Hematopoietic multipotent progenitor cell (in vitro differentiated cells): ENCODE measurements at places on chromosomes 4 and X. TPM values are rescaled to one million over a fixed set of nuclear protein-coding genes. Genes with fewer than 3 reads are reported as not detected.
A peak's percentile ranks its signal among the peaks of the same experiment; 100 is the strongest.

Gene MAGEB6B
- not detected for total RNA-seq

DNA sequence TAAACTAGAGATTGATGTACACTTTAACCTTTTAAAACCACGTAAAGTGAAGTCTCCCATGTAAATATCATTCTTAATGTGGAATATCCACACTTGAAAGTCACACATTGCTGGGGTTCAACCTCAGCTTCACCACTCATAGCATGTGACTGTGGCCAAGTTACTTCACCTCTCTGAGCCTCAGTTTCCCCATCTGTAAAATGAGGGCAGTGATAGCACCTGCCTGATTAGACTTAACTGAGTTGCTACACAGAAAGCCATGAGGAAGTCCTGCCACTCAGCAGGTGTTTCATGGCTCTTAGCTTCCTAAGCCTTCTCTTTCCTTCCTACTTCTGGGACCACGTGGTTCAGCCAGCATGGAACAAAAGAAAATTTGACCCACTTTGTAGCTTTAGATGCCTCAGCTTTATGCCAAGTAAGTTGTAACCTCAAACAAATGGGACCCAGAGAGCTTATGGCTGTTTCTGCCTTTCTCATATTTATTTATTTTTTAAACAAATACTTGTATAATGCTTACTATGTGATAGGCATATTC lies 277.3 kb upstream of the KLF3 start:
- no peak for DNase-seq

GRCh38 chrX:139639253-139639652 lies 68.7 kb downstream of the MCF2 start:
- DNase-seq = no peak

- DNase-seq = no peak
These were observed 128.3 kb downstream of the SHOX start for GRCh38 chrX:758917-759316.

DNA sequence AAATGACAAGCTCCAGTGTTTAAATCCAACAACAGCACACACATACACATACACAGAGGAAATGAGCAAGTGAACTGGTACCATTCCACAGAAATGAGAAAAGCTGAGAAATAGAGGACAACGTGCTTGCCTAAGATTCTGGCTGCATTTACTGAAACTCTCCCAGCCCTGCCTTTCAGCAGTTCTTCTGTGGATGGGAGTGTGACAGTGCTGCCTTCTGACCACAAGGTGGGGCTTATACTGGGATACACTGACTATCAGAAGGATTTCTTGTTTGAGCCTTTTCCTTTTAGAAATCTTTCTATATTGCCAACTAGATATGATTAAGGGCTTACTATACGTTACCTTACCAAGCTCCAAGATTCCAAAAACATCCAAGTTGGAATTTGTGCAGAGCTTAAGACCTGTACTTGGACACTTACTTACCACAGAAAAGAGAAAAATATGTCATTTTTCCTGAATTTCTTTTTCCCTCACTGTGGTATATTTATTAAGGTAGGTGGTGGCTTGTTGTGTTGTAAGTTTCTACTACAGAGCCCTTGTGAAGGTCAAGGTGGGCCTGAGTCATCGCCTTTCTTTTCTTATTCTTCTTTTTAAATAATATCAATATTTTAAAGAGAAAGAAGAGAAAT lies 10.7 kb upstream of the CXCL8 start:
- no peak for DNase-seq

DNA sequence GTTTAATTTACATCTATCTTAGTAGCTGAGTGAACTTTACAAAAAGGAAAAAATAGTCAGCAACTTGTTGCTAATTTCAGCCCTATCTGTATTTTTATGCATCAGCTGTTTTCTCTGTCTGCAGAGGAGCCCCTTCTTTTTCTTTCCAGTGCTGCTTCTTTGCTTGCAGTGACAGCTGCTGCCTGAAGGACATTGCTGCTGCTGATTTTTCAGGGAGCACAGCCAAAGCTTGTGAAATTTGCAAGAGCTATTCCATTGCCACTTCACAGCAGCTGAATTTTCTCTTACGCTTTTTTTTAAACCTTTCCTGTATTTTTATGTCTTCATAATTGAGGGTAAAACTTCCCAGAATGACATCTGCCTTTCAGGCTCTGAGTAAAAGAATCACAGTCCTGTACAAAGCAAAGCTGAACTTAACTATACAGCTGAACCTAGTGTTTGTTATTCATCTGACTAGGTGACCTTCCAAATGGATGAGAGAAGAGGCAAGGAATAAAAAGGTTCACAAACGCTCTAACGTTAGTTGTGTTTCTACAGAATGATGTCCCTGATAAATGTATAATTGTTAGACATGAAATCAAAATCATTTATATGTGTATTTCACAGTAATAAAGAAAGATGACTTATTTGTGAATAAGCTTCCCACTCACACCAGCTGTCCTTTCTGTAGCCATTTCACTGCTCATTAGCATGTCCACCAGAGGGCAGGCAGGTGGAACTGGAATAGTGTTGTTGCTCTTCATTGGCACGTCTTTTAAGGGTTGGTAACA lies 541.4 kb downstream of the ADGRL3 start:
- peak; percentile 61 for DNase-seq

DNA sequence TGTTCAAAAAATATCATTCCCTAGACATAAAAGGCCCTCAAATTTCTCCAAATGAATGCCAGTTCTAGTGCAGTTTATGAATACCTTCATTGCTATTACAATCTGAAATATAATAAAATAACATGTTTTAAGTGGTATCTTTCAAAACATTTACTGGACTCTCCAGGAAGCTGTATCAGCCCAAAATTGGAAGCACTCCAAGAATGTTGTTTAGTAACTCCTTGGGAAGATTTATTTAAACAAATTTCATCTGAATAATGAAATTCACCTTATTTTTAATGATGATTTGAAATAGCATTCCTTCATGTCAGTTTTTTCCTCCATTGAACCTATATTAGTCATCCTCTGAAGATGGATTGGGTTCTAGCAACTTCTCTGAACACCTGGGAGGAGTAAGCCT lies 217.2 kb upstream of the PCDH18 start:
- no peak for DNase-seq

- DNase-seq = no peak
These were observed 1.7 kb upstream of the NHS start for GRCh38 chrX:17373337-17373736.

DNA sequence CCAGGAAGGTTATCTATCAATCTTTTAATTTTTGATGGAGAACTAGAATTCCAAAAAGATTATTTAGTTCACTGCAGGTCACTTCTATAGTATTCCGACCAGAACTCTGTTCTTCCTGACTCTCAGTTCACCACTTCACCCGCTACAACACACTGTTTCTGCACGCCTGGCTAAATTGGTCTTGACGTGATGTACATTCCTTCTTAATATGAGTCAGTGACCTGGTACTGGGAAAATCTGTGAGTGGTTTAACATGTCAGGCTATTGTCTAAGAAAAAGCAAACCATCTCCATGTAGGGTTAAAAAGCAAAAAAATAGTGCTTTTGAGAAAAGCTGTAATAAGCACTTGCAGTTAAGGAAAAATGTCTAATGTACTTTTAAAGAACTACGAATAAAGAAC lies 120.4 kb downstream of the NDST3 start:
- DNase-seq = no peak

DNA sequence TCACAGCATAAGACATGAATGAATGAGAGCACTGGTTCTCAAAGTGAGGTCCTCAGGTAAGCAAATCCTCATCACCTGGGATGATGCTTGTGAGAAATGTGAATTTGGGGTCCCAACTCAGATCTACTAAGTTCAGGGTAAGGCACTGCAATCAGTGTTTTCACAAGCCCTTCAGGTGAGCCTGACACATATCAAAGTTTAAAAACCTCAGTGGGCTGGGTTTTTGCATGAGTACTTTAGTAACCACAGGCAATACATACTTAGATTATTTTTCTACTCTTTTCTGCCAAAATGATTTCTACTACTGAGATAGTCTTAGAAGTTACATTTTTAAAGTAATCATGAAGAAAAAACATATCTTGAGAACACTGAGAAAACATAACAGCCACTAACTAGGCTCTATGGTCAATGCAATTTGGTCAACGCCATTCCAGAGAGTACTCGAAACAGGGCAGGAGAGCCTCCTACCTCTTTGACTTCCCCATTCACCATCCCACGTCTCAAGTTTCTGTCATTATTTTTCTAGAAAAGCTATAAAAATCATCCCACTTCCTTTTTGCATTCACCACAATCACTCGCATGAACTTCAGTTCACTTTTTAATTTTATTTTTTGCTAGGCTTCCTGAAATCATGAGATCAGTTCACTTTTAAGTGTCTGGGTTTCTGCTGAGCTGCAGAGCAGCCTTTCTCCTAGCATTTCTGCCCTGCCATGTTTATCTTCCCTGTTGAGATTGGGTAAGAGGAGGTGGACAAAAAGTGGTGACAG lies 73.8 kb downstream of the MFAP3L start:
- DNase-seq = peak; percentile 14

- peak; percentile 25 for DNase-seq
These were observed 200.5 kb downstream of the FAM133A start for GRCh38 chrX:93874554-93874953.

DNA sequence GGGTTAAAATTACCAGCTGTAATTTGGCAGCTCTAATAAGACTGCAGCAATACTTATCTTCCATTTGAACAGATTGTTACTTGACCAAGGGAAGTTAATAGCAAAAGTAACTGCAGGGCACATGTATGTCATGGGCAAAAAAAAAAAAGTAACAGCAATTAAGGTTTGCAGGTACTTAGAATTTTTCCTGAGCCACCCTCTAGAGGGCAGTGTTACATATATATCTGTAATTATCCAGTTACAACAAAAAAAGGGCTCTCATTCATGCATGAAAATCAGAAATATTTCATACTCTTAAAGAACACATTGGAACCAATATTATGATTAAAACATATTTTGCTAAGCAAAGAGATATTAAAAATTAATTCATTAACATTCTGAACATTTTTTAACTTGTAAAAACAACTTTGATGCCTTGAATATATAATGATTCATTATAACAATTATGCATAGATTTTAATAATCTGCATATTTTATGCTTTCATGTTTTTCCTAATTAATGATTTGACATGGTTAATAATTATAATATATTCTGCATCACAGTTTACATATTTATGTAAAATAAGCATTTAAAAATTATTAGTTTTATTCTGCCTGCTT lies 25.1 kb downstream of the XIAP start:
- peak; percentile 62 for DNase-seq

Gene RNF128
- not detected for total RNA-seq

Gene GAGE13
- not detected for total RNA-seq

Gene FAM133A
- total RNA-seq = 0.27 TPM

DNA sequence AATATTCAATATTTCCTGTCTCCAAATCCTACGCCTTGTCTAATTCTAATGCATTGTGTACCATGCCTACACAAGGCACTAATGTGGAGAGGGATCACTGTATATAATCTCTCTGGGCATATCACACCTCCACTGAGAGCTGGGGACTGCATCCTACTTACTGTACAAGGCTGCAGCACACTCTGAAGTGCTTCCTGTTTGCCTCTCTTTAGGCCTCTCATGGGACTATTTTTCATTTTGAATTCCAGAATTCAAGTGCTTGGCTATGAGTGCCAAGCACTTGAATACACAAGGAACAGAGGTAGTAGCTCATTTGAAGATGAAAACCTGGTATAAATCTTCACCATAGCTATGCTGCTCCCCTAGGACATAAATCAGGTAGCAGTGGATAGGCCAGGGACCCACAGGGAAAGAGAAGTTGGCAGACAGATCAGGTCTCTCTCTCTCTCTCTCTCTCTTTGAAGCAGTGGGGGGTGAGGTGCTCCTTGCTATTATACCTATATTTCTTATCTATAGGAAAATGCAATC lies 229.7 kb upstream of the MBNL3 start:
- no peak for DNase-seq

Gene ITM2A
- total RNA-seq = 75.7 TPM

GRCh38 chr4:26839534-26839951 lies 21.1 kb upstream of the STIM2 start:
- DNase-seq = no peak

DNA sequence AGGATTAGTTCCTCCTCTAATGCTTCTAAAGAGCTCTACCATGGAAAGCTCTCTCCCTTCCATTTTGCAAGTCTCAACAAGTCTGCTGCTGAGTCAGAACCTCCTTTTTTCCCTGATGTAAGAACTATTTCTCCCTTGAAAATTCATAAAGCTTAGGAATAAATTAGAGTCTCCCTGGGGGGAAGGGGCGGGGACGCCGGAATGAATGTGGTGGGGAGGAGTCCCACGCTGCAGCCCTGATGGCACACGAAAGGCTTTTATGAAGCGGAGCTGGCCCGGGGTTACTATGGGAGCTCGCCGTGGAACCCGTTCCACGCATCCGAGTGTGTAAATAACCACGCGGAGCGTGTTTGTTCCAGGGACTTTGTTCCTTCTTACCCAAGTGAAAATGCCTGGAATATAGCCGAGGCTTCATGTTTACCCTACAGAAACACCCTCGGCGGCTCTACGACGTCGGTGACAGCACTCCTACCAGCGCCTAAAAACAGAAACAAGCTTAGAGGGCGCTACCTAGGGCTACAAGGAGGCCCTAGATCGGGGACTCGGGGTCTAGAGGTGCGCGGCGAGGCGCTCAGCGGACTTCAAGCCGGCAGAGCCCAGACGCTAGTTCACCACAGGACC lies 923 bp upstream of the CPEB2 start:
- peak; percentile 70 for DNase-seq

Gene SRPX
- under 0.01 TPM for total RNA-seq

Gene PROM1
- total RNA-seq = 264 TPM

DNA sequence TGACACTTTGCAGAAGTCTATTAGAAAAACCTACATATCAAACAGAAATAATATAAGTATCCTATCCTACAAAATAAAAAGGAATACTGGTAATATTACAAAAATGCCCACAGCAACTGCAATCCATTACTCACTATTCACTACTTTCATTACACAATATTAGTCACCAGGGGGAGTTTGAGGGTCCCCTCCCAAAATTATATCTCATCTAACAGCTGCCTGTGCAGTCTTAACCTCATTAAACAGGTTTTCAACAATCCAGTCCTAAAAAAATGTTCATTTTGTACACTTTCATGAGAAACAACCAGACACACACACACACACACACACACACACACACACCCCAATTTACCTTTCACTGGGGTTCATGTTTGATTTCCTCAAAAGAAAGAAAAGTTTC lies 2.9 kb downstream of the CLOCK start:
- peak; percentile 29 for DNase-seq

GRCh38 chrX:105765691-105766090 lies 56.6 kb upstream of the NRK start:
- no peak for DNase-seq

- DNase-seq = no peak
These were observed 28.0 kb downstream of the RBM47 start for GRCh38 chr4:40601641-40602040.

GRCh38 chrX:292900-293897 lies 12.0 kb downstream of the PLCXD1 start:
- DNase-seq = no peak

GRCh38 chr4:186829740-186830449 lies 106.2 kb upstream of the FAT1 start:
- no peak for DNase-seq

GRCh38 chr4:28760003-28760402 lies 1899.4 kb downstream of the STIM2 start:
- DNase-seq = no peak

DNA sequence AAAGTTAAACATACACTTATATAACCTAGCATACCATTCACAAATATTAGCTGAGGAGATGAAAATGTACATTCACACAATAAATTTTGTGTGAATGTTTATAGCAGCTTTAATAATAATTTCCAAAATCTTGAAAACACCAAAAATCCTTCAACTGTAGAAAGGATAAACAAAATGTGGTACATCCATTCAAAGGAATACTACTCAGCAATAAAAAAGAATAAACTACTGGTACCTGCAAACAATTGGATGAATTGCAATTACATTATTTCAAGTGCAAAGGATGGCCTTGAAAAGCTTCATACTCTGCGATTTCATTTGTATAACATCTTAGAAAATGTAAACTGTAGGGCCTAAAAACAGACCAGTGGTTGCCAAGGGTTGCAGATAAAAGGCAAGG lies 11.7 kb upstream of the RPS6KA6 start:
- DNase-seq = no peak
